ENCODE measurements at places on chromosomes 7 and 10. TPM values are rescaled to one million over a fixed set of nuclear protein-coding genes. Genes with fewer than 3 reads are reported as not detected.

The JCAD gene
- total RNA-seq, result 0.32 TPM

The SLC18A2 gene
- 12.0 TPM for total RNA-seq

The HACD1 gene
- total RNA-seq, result 5.4 TPM

The HABP2 gene
- not detected for total RNA-seq

The PSPH gene
- 51.6 TPM for total RNA-seq

The NEUROD6 gene
- total RNA-seq, result not detected

The LIPF gene
- total RNA-seq, result not detected

The PARD3 gene
- total RNA-seq, result 22.9 TPM

The PNLIPRP3 gene
- not detected for total RNA-seq

The AZGP1 gene
- 0.44 TPM for total RNA-seq

The AFAP1L2 gene
- 1.9 TPM for total RNA-seq

The BTBD16 gene
- 0.98 TPM for total RNA-seq

The ANLN gene
- total RNA-seq, result 18.4 TPM

The TMEM270 gene
- total RNA-seq, result not detected

The MYO3A gene
- total RNA-seq, result 0.22 TPM

The A1CF gene
- not detected for total RNA-seq

The APBB1IP gene
- total RNA-seq, result not detected

The EPO gene
- not detected for total RNA-seq

The PDE1C gene
- 3.3 TPM for total RNA-seq

The SAMD9L gene
- not detected for total RNA-seq

The LIPN gene
- total RNA-seq, result not detected

The COL28A1 gene
- 0.39 TPM for total RNA-seq

The MRLN gene
- total RNA-seq, result not detected

The SLC39A12 gene
- total RNA-seq, result not detected

The DKK1 gene
- total RNA-seq, result 3.1 TPM

The NEUROG3 gene
- not detected for total RNA-seq

The SKIDA1 gene
- 1.3 TPM for total RNA-seq

The TAS2R4 gene
- 1.0 TPM for total RNA-seq

The AMZ1 gene
- 0.15 TPM for total RNA-seq

The TRUB1 gene
- total RNA-seq, result 32.8 TPM

The ZNF425 gene
- total RNA-seq, result 6.5 TPM

The TMEM273 gene
- 0.39 TPM for total RNA-seq

The AKR1C4 gene
- not detected for total RNA-seq

The TMEM72 gene
- total RNA-seq, result not detected

The KCNH2 gene
- total RNA-seq, result 73.7 TPM

The FBXL13 gene
- total RNA-seq, result 1.1 TPM

The KLLN gene
- total RNA-seq, result 0.27 TPM

The ZRANB1 gene
- 28.9 TPM for total RNA-seq

The TMEM176A gene
- total RNA-seq, result 1.3 TPM

The BBIP1 gene
- 39.1 TPM for total RNA-seq

The LGI1 gene
- 174 TPM for total RNA-seq

The AKR1D1 gene
- not detected for total RNA-seq

The GPC2 gene
- total RNA-seq, result 530 TPM

All from glutamatergic neuron (in vitro differentiated cells).